ENCODE measurements at places on chromosomes 16 and 17.

DNA sequence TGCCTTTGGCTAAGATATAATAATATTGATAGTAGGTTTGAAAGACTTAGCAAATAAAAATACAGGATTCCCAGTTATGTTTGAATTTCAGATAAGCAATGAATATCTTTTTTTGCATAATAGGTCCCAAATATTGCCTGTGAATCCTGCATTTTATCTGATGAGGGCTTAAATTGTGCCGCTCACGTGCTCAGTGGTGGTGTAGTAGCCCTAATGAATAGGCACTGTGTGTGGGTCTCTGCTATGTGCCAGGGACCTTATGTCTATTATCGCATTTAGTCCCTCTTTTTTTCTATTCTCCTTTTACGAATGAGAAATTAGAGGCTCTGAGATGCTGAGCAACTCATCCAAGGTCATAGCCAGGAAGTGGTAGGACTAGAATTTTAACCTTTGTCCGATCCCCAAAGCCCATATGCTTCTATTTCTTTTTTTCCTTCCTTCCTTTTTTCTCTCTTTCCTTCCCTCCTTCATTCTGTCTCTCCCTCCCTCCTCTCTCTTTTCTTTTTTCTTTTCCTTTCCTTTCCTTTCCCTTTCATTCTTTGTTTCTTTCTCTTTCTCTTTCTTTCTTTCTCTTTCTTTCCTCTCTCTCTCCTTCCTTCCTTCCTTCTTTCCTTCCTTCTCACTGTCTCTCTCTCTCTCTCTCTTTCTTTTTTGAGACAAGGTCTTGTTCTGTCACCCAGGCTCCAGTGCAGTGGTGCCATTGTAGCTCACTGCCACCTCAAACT is 47.2 kb downstream of the RGS9 start:
- DNase-seq, result no peak

- no peak for DNase-seq
Observed at GRCh38 chr17:32786169-32786568, 90.8 kb downstream of the MYO1D start.

DNA sequence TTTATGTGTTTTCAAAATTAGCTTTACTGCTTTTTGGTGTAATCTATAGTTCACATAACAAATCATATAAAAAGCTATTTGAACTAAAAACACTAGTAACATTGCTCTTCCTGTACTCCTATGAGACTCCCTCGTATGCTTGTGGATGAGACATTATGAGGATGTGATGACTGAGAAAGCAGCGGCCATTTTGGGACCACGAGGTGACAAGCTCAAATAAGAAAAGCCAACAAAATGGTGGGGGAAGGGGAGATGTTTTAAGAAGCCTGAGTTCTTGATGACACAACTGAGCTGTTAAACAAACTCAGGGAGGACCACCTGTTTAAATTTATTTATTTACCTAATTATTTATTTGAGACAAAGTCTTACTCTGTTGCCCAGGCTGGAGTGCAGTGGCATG is 4.5 kb downstream of the CCL18 start:
- DNase-seq, result no peak

DNA sequence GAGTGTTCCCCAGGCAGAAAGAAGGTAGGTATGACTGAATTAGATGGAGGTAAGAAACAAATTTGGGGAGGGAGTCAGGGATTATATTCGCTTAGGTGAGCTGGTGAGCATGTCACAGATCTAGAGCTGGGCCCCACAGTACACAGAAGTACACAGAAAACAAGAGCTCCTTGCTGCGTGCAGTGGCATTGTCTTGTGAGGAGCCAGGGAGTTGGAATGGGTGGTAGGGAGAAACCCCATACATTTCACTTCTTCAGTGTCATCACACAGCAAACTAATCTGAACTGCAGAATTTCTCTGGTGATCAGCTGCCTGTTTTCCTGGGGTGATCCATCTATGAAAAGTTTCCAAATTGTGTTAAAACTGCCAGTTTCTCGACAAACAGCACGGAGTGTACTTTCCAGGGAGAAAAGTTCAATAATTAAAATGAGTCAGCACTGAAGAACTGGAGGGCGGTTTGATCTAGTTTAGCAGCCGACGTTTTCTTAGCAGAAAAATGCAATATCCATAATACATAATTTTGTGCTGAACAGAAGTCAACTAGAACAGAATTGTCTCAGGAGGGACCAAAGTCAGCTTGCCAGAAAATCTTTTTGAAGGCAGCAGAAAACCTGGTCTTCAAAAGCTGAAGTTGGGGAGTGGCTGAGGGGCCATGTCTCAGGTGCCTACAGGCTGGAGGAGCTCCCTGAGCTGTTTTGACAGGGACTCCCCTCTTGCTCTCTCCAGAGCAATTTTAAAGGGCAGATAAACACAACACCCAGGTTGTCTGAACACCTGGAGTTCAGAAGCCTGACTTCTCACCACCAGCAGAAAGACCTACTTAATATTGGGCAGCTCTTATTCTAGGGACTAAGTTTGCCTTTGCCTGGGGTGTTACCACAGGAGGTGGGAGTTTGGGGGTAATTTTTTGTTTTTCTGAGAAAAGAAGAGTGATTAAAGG is 448.6 kb downstream of the CA10 start:
- no peak for DNase-seq

DNA sequence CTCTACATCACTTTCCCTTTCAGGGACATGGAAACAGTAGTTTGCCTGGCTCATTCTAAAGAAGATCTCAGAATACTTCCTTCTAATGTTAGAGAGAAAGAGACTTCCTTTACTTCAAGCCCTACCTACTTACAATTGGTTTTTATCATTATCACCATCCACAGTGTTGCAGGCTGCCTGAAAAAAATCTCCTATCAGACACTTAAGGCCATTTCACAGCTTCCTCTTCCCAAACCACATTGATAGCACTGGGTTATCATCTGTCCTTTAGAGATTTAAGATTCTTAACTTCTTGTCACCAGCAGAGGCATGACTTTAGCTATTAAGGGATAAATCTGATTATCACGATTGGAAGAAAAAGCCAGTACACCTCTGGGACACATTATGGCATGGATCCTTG is 178.5 kb upstream of the TBX2 start:
- DNase-seq, result no peak

GRCh38 chr16:83953796-83954576 is 946 bp downstream of the OSGIN1 start:
- DNase-seq, result no peak

GRCh38 chr17:50423553-50424159 is 2.4 kb upstream of the ACSF2 start:
- no peak for DNase-seq

DNA sequence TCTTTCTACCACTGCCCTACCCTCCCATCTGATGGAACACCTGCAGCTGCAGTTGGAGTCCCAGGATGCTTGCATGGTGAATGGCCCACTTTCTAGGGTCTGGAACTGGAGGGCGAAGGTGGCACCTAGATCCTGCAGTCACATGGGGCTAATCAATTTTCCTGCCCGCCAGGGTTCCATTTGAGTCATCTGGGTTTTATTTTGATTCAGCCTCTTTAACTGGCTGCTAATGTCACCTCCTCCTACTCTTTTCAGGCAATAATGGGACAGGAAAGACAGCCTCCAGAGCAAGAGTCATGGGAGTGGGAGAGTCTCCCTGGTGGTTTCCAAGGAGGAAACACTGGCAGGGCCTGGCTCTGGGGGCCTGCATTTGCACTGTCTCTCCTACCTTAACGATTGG is 3.8 kb upstream of the TBKBP1 start:
- no peak for DNase-seq

Data from activated T-cell treated with anti-CD3 and anti-CD28 coated beads for 48 hours (primary cell).